ENCODE measurements at places on chromosomes 16 and 17.

- DNase-seq = no peak
Measured at GRCh38 chr16:57660715-57661463, 7.2 kb upstream of the ADGRG3 start.

DNA sequence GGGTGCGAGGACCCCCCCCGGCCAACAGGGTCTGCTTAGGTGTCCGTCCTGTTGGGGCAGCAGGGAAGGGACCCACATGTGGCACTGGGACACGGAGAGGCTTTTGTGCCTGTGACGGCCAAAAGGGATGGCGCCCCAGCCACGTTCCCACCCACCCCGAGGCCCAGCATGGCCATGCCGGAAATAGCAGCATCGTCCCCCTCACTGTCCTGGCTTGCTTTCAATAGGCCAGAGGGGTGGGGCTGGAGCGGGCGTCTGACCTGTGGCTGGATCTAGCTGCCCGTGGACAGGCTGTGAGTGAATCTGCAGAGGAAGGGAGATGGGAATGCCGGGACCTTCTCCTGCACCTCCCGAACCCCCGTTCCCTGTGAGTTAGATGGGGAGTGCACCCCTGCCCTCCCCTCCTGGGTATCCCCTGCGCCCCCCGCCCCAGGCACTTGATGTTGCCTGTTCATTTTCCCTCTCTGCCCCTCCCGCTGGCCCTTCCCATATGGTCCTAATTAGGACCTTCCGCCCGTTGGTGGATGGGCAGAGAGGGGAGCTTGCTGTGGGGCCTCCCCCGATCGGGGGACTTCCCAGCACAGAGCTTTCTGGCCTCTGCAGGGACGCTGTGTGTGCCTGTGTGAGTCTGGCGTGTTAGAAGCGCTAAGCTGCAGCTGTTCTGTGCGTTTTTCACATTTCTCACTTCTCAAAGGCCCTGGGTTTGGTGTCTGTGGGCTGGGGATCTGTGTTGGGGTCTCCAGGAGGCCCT lies 292.8 kb downstream of the SEC14L1 start:
- peak; percentile 89 for DNase-seq

DNA sequence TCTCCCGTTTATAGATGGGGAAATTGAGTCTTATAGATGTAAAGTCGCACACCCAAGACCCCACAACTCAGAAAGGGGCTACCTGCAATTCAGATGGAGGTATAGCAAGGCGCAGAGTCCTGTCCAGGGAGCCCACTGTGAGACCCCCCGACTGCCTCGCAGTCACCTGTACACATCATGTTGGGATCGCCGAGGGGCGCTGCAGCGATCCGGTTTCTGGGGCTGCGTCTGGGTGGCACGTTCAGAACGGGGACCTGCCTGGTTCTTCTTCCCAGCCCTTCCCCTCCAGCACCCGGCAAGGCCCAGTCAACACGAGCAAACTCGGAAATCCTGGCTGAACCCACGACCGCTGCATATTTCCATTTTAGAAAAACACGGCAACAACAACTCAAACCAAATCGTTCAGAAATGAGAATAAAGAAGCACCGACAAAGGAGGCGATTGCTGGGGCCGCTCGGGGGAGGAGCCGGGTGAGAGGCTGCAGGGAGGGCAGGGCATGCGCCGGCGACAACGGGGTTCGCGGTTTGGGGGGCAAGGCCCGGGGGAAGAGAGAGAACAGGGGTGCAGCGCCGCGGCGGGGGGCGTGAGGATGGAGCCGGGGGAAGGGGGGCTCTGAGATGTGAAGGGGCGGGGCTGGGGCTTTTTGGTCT lies 643 bp downstream of the HSDL1 start:
- peak; percentile 31 for DNase-seq

DNA sequence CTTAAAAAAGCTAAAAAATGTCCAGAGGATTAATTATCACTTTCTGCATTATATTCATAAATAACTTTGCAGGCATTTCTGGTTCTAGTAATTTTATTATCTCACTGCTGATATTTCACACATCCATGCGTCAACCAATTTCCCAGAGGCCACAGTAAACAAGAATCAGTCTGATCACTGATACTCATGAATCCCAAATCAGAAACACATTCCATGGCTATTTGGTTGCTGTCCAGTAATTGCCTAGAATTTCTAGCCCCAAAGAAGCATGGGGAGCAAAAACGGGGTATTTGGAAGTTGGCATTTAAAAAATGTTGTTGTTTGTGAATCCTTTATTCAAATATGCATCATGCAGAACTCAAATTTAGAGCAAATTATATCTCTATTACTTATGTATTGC lies 244.8 kb downstream of the CDH8 start:
- peak; percentile 68 for DNase-seq

- no peak for DNase-seq
Measured at GRCh38 chr16:55169780-55170179, 154.2 kb upstream of the IRX6 start.

DNA sequence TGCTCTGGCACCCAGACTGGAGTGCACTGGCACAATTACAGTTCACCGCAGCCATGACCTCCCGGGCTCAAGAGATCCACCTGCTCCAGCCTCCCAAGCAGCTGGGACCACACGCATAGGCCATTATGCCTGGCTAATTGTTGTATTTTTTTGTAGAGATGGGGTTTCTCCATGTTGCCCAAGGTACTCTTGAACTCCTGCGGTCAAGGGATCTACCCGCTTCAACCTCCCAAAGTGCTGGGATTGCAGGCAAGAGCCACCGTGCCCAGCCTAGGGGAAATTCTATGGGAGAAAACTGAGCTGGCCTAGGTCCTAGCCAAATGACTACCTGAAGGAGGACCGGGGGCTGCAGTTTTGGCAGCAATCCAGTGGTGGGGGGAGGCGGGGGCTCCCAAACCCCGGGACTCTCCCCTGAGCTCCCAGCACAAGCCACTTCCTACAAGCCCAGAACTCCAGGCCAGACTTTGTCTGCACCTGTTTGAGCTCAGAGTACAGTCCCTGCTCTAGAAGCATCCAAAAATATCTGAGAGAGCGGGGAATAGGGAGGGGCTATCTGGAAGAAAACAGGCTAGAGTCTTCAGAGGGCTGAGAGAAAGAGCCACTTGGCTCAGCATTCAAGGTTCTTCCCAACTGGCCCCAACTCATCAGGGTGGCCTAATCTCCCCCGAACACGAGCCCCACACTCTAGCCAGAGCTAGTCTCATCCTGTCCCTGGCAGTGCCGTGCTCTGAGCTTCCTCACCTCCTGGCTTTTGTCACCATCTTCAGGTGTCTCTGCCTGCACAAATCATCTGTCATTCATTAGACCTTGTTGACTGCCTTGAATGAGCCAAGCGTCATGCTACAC lies 9.1 kb downstream of the SRL start:
- no peak for DNase-seq

DNA sequence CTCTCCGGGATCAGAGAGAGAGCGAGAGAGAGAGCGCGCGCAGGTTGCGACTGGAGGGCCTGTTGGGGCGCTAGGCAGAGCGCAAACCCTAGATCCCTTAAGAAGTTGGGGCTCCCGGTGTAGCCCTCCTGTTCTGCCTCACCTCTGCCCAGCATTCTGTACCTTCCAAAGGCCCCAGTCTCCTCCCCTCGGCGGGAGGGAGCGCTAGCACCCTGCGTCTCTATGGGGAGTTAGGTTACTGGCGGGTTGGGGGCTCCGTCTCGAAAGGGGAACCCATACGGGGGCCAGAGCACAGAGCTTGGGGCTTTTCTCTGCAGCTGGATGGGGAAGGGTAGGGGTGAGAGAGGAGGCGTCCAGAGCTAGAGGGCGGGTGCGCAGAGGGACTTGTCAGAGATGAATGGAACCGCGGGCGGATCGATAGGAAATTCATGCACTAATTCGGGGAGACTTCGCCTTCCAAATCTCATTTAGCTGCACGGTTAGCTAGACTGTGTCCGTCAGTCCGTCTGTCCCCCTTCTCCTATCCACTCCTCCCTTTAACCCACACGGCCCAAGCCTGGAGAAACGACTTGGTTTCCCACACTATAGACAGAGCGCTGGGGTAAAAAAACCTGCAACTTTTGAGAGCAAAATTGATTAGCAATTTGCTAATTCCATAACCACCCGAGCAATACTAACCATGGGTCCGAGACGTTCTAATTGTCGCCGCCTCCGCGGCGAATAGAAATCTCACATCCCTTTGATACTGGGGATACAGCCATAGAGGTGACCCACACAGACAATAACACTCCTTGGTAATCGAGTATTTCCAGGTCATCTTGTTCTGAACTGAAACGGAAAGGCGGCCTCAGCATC lies 693 bp upstream of the HOXB4 start:
- DNase-seq = no peak

- DNase-seq = no peak
Measured at GRCh38 chr16:49458656-49459445, 85.2 kb downstream of the C16orf78 start.

- DNase-seq = peak; percentile 21
Measured at GRCh38 chr16:28264656-28265055, 27.7 kb upstream of the SBK1 start.

GRCh38 chr17:27920569-27920968 lies 27.4 kb upstream of the LYRM9 start:
- DNase-seq = no peak
